ENCODE measurements at places on chromosomes 5 and 9.

DNA sequence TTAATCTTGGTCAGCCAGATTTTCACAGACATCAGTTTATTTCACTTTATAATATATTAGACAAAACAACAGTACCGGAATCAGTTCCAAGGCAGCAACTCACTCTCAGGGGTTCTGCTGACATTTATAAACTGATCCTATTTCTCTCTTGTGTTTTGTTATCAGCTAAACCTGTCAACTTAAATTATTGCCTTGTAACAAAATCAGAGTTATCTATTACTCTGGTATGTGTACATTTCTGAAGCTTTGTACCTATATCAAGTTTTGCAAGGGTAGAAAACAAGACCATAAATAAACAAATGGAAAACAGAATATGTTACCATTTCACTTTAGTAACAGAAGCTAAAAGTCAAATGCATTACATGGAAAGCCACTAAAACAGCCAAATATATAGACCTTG is 122.1 kb downstream of the SIL1 start:
- no peak for DNase-seq

DNA sequence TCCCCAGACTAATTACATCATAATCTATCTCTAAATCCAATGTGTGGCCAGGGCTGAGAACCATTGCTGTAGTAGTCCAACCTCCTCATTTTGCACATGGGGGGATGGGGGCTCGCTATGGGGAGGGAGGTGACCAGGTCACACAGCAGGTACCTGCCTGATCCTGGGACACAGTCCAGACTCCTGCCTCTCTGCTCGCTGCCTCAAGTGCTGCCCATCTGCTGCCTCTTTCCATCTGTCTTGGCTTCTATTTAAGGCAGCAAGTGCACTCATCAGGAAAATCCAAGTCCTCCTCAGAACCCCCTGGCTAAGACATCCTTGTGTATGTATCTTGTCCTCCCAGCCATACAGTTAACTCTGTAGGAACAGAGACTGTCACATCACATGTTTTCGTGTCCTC is 57.7 kb upstream of the FRRS1L start:
- no peak for DNase-seq

DNA sequence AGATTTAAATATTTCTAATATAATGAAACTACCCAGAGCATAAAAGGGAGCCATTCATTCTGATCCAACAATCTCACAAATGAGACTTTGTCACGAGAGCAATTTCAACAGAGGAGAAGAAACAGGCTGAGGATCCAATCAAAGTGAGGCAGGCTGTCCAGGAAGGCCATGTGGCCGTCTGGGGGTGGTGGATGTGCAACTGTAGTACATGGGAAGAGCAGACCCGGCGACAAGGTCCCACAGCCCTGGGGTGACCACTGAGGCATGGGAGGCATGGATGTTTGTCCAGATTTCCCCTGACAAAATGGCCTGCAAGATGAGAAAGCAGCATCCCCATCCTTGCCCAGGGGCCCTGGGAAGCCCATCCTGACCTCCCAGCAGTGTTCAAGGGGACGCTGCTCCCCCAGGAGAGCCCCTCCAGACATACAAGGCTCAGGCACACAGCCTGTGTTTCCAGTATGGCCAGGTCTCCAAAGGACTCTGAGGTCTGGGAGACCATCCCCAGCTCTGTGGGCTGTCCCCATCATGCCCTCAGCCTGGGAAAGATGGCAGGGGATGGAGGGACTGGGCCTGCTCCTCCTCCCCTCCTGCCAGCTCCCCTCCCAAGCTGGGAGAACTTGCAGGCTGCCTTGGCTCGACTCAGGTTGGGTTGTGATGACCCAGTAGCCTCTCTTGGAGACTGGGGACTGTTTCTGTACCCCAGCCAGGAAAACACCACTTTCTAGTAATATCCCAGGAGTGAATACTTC is 27.5 kb upstream of the FCN2 start:
- no peak for DNase-seq

GRCh38 chr5:33523208-33523771 is 82.5 kb downstream of the TARS1 start:
- DNase-seq: no peak

DNA sequence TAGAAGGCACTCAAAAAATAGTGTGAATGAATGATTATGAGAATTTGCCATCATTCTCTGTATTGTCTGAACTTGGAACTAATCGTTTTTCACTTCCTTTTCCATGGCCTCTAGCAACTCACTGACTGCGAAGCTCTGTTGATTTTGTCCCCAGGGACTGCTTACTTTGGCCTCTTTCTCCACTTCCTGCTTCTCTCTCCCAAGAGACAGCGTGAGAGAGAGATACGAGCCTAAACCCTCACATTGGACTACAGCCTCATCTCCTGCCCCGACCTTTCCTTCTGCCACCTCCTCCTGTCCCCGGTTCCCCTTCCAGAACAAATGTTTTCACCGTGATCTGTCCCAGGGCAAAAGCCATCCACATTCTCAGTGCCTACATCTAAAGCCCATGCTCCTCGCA is 300.8 kb upstream of the PANK3 start:
- no peak for DNase-seq

GRCh38 chr5:160348080-160348479 is 22.3 kb downstream of the C1QTNF2 start:
- no peak for DNase-seq

GRCh38 chr5:116271446-116272025 is 186.7 kb downstream of the COMMD10 start:
- DNase-seq: no peak

GRCh38 chr9:130053504-130054324 is at the start of gene GPR107:
GPR107 (plus strand) TSS chr9:130053906; CDS start chr9:130053933, 27 bp downstream.
- DNase-seq: peak; percentile 85

- no peak for DNase-seq
Measured at GRCh38 chr9:93397661-93398373, 53.7 kb upstream of the FAM120A start.

DNA sequence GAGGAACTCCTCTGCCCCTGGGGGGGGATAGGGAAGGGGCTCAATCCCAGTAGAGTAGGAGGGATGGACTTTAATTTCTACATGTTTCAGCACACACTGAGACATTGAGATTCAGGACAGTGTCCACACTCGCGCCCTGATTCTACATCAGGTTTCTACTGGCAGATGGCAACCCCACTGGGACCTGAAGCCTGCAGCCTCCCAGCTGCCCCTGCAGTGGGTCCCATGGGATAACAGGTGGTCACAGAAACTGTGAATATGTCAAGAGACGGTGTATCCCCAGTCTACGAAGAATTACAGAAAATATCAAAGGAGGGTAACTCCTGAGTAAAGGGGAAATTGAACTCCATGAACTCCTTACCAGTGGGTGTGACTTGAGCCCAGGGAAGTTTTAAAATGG is 2.4 kb upstream of the TERT start:
- no peak for DNase-seq

- no peak for DNase-seq
Measured at GRCh38 chr5:96645091-96645490, 17.1 kb upstream of the CAST start.

DNA sequence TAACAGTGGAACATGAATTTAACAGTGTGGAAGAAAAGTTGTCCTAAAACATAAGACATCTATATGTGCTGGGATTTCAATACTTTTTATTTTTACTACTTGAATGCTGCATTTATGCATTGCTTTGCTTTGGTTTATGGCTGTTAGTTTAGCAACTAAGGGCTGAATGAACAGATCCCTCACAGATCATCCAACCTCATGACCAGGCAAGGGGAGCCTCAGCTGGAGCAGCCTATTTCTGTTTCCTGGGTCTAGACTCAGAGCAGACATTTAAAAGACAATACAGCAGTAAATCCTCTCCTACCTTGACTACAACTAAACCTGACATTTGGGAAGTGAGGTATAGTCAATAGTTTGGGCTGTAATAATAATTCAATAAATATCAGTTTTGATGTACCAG is 163.3 kb downstream of the AUH start:
- no peak for DNase-seq

DNA sequence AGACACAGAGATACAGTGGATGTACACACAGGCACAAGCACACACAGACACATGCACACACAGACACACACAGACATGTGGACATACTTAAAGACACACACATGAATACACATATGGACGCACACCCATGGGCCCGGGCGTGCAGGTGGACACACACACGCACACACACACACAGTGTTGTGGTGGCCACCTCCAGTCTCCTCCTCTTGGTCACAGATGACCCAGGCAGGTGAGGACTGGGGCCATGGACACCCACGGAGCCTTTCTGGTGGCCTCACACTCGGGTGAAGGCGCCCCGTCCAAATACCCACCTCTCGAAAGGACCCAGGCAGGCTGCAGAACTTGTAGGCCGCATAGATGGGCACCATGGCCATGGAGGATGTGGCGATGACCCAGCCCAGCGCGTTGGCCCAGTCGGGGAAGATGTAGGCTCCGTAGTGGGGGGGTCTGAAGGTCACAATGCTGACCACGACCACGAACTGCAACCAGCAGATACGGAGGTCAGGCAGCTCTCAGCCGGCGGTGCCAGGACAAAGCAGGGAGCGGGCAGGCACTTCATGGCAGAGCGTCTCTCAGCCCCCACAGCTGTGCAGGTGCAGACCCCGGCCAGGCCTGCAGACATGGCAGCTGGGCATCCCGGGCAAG is 42.5 kb downstream of the SLC6A3 start:
- DNase-seq: no peak
